Cortex of kidney (tissue), 1 donor: ENCODE measurements at places on chromosomes 4 and X.

DNA sequence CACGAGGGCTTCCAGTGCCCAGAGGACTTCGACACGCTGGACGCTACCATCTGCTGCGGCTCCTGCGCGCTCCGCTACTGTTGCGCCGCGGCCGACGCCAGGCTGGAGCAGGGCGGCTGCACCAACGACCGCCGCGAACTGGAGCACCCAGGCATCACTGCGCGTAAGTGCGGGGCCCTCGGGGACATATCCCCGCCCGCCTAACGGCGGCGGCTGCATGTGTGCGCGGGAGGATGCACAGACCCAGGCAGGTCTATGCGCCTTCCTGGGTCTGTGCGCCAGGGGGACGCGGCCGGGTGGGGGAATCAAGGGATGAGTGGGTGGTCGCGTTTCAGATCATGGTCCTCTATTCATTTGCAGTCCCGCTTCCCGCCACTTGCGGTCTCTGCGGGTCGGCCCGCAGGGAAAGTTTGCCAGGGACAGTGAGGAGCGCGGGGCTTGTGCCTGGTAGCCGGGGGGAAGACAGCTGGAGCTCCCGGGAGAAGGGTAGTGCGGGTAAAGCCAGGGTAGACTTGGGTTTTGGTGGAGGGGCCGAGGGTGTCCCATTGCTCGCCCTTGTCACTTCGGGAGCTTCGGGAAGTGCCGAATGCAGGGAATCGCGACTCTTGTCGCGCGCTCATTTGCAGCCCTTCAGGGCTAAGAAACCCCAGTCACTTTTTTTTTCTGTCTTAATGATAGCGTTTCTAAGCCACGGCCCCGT, 1.0 kb downstream of the SHISA3 start:
- no peak for DNase-seq

- no peak for DNase-seq
These were observed 203.1 kb downstream of the LARP7 start for GRCh38 chr4:112840061-112840460.

DNA sequence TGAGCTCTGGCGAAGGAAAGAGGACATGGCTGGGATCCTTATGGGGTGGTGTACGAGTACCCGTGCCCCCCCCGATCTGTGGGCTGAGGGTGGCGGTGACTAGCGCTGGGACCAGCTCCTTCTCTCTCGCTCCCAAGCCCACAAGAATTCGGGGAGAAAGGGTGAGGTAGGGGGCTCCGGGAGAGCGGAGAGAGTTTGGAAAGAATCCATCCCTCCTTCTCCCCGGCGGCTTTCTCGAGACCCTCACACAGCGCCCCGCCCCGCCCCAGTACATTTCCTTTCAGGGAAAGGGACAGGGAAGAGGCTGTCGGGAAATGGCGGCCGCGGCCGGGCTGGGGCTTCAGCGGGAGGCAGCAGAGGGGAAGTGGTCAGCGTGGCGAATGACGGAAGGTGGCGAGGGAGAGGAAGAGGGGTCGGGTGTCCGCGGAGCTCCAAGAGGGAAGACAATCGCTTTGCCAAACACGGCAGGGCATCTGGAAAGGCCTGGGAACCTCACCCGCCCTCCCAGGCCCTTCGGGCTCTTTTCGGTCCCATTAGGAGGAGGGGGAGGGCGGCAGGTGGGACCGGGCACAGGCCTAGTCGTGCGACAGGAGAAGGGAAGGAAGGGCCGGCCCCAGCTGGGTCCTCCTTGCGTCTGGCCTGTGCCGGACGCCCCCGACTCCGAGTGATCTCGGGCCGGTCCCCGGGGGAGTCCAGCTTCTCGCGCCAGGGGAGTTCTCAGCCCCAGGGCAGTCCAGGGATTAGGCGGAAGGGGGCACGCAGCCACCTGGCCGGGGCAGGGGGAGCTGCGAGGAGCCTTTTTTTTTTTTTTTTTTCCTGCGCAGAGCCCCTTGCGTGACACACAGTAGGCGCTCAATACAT, 10.2 kb downstream of the HNRNPH2 start:
- peak; percentile 4 for DNase-seq

- DNase-seq, result no peak
These were observed 55.9 kb downstream of the NPNT start for GRCh38 chr4:105951198-105951597.

GRCh38 chrX:928606-929005, 283.8 kb downstream of the CRLF2 start:
- no peak for DNase-seq

DNA sequence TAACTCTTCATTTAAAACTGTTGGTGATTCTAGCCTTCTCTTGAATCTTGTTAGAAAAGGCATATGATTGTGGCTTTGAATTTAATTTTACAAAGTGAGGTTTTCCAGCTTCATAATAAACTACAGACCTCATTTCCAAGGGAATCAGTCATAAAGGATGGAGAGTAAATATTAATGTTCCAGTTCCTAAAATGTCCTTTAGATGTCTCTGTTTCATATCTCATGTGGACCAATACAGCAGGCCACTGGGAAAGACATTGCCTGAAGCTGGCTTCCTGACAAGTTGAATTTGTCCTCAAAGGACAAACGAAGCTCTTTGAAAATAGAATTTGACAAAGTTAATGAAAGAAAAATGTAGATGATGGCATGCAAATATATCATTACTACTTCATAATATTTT, 125.4 kb downstream of the ZNF330 start:
- no peak for DNase-seq

DNA sequence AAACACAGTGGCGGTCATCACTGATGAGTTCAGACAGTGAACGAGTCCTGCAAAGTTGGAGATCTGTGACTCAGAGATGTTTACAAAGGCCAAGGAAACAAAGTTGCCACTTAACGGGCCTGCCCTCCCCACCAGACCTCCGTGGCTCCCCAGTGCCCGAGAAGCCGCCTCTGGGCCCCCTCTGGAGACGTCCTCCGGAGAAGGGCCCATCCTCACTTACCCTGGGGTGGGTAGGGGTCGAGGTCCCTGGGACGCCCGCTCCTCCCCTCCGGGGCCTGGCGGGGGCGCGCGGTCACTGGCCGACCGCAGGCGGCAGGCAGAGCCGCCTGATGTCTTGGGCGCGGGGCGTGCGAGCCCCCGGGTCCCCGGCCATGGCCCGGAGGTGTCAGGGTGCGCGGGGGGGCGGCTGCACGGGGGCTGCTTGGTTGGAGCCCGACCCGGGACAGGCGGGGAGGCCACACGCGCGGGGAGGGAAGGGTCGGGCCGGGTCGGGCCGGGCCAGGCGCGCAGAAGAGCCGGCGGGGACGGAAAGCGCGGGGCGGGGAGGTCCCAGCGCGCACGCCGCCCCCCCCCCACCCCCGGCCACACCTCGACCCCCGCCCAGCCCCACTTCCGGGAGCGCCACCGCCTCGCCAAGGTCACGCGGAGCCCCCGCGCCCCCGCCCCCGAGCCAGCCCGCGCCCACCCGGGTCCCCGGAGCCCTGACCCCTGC, 529 bp downstream of the DHRSX start:
- no peak for DNase-seq

- no peak for DNase-seq
These were observed 28.8 kb downstream of the SUPT20HL2 start for GRCh38 chrX:24285082-24285481.

- DNase-seq, result no peak
These were observed 282.6 kb upstream of the NDST4 start for GRCh38 chr4:115396034-115396433.

DNA sequence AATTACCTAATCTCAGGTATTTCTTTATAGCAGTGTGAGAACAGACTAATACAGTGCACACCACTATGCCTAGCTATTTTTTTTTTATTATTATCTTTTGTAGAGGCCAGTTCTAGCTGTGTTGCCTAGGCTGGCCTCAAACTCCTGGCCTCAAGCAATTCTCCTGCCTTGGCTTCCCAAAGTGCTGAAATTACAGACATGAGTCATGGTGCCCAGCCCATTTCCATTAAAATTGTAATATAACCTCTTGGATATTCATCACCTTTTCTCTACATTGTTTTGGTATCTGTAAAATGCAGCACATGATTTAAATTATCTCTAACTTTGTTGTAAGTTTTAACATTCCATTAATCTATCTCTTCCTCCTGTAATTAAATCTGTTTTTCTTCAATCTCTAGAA, 2052.9 kb downstream of the ARAP2 start:
- no peak for DNase-seq

DNA sequence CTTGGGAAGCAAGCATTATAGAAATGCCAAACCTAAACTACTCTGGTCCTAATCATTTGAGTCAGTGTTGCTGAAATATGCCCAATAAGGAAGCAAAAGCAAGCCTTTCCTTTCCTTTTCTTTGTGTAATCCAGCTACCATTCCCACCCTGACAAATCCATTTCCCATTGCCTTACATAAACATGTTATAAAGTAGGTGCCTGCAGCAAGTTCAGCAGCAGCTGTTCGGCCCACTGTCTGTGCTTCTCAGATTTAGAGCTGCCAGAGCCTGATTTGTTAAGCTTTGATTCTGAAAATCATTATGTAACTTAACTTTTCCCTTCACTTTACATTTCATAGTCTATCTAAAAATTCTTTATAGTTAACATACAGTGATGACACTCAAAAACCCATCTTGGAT, 148.6 kb downstream of the EPHA5 start:
- no peak for DNase-seq

- no peak for DNase-seq
These were observed 130.4 kb upstream of the FRMPD4 start for GRCh38 chrX:12007881-12008280.

DNA sequence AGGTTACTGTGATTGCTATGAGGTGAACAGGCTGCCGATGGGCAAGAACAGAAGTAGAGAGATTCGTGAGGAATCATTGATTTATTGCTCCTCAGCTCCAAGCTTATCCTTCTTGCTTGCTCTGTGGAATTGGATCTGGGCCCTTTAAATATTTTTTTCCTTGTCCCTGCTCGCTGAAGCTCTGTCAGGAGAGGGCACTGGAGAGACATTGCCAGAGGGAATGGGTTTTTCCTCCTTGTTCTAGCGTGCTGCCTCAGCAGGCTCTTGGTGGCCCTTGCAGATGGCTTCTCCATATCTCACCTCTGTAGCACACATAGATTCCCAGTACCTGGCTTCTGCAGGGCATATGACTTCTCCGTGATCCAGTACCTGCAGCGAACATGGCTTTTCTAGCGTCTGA, 67.4 kb downstream of the CNGA2 start:
- DNase-seq, result no peak

GRCh38 chr4:54659313-54659712, 1.6 kb downstream of the KIT start:
- DNase-seq, result no peak

DNA sequence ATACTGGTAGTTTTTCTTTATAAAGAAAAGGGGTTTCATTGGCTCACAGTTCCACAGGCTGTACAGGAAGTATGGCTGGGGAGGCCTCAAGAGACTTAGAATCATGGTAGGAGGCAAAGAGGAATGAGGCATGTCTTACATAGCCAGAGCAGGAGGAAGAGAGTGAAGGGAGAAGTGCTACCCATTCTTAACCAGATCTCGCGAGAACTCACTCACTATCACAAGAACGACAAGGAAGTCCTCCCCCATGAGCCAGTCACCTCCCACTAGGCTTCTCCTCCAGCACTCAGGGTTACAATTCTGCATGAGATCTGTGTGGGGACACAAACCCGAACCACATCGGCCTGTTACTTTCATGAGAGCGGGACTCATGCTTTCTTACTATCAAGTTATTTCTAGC, 240.5 kb downstream of the TENM3 start:
- no peak for DNase-seq

- no peak for DNase-seq
These were observed 330.9 kb downstream of the CXXC4 start for GRCh38 chr4:104163820-104164219.

DNA sequence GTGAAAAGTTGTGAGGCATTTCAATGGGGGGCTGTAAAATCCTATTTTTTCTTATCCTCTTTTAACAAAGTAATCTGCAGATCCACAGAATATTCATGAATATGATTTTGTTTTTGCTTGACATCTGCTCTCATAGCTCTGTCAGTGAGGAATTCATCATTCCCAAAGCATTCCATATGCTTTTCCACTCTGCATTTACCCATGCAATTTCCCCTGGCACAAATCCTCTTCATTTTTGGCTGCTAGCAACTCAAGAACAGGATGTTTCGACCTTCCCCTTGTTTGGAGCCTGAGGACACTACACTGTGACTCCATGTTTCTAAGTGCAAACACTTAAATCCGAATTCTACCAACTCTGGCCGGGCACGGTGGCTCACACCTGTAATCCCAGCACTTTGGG, 48.5 kb downstream of the KLHL15 start:
- no peak for DNase-seq

- no peak for DNase-seq
These were observed 471.8 kb upstream of the FTHL17 start for GRCh38 chrX:31543634-31544033.

- no peak for DNase-seq
These were observed 107.9 kb downstream of the PSAPL1 start for GRCh38 chr4:7326693-7327340.

GRCh38 chr4:54365691-54366090, 136.6 kb downstream of the PDGFRA start:
- no peak for DNase-seq

DNA sequence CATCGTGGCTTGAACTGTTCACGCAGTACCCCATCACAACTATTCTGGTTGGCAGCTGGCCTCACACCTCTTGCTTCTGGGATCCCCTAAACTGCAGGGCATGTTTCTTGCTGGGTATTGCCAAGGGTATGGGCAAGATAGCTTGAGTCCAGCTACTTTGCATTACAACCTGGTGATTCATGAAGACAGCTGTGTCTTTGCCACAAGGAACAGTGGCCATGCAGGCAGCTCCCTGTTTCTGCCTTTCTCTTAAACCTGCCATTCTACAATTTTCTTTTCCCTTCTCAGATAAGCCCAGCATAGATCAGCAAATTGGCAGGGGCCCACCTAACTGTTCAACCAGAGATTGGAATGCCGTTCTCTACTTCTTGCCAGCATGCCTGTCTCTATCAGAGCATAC, 42.8 kb downstream of the TENM3 start:
- DNase-seq, result no peak

- DNase-seq, result no peak
These were observed 50.2 kb upstream of the GPRIN3 start for GRCh38 chr4:89357787-89358186.

DNA sequence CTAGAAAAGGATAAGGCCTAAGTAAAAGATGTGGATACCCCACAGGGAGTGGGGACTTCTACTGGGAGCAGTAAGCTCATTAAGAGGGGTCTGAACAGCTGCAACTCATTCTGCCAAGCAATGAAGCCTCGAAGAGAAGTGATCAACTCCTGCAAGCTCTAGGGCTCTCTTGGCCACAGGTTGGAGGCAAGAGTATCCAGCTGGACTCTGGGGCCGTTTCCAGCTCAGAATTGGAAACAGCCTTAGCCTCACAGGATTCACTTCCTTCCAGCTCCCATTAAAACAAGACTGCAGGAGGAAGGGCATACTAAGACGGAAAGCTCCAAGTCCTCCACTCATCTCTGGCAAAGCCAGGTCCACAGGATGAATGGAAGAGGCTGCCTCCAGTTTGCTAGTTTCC, 126.3 kb downstream of the ATG4A start:
- no peak for DNase-seq
